ENCODE measurements at places on chromosomes 7 and 10.

DNA sequence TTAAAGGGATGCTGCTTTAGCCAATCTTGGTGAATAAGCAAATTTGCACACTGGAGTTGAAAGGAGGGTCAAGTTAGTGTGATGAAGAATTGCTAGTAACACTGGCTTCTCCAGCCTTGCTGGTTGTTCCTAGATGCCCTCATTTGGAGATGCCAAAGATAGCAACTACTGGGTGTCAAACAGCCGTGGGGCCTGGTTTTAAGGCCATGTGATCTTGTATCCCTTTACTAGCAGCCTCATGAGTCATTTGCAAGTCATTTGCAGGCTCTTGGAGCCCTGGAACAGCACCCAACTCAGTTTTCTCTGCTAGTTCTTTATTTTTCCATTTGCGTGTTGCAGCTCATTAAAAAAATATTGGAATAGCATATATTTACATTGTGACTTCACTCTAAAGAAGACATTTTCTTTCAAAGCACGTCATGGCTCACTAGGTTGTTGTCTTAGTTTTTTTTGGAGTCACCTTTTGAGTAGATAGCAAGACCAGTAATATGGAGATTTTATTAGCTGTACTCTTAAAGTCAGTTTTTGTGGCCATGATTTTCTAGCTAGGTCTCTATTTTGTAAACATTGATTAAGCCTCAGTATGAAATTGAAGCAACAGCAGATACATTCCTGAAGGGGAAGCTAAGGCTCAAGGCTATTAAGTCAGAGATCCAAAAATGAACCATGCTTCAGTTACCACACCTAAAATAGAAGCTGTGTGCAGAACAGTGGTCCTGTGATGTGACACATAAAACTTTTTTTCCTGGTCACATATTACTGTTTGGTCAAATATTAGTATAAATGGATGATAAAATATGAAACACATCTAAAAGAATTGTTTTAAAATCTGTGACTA, 1.3 kb downstream of the LSMEM1 start:
- peaks cover 30% of the 10 kb centered on the region for H3K36me3 ChIP-seq
- H3K27me3 ChIP-seq, result no peaks in the 10 kb centered on the region
- H3K4me3 ChIP-seq, result no peak overlapping the region
- H3K27ac ChIP-seq, result no peak overlapping the region
- peaks cover 5% of the 10 kb centered on the region for H3K4me1 ChIP-seq

DNA sequence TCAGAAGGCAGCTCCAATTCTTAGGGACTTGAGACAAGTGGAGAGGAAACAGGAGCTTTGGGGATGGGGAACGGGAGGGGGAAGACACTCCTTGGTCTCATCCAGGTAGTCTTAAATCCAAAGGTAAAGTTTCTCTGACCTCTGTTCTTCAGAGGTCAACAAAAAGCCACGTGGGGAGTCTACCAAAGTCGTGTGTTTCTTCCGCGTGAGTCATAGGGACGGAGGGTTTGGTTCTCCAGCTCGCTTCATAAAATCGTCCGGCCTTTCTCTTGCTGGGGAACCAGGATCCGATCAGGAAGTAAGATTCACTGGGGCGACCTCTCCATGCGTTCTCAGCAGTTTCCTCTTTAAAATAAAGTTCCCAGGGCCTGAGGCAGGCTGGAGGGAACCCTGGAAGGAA, 275.7 kb downstream of the TCERG1L start:
- H3K4me3 ChIP-seq, result no peak overlapping the region
- ATAC-seq, result no peak
- H3K36me3 ChIP-seq, result no peaks in the 10 kb centered on the region
- H3K4me1 ChIP-seq, result no peaks in the 10 kb centered on the region

DNA sequence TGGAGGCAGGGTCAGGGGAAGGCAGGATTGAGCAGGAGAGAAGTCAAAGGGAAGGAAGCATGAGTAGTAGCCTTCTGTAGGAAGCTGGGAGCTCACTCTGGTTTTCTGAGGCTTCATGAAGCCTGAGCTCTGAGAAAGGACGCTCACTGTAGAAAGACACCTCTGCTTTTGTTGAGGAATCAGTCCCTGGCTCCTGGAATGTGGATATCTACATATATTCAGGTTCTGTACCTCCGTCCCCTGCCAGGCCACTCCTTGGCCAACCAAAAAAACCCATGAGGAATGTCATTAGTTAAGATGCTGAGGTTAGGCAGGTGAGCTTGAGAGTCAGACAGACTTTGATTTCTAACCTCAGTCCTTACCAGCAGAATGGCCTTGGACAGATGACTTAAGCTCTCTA, 283.5 kb upstream of the HABP2 start:
- no peaks in the 10 kb centered on the region for H3K4me1 ChIP-seq
- H3K27ac ChIP-seq, result no peak overlapping the region
- ATAC-seq, result no peak
- no peaks in the 10 kb centered on the region for H3K36me3 ChIP-seq
- peaks cover 15% of the 10 kb centered on the region for H3K27me3 ChIP-seq
- H3K4me3 ChIP-seq, result no peak overlapping the region

DNA sequence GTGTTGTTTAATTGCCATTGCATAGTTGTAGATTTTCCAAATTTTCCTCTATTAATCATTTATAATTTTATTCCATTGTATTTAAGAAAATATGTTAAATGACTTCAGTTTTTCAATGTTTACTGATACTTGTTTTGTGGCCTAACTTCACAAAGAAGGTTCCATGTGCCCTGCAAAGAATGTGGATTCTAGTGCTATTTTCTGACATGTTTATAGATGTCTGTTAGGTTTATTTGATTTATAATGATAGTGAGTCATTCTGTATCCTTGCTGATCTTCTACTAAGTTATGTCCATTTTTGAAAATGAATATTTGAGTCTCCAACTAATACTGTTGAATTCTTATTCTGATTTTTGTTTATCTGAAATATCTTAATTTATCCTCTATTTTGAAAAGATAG, 369.0 kb downstream of the MAGI2 start:
- no peak overlapping the region for H3K4me3 ChIP-seq
- H3K27me3 ChIP-seq, result no peaks in the 10 kb centered on the region
- H3K36me3 ChIP-seq, result no peaks in the 10 kb centered on the region
- H3K4me1 ChIP-seq, result no peaks in the 10 kb centered on the region
- H3K27ac ChIP-seq, result no peak overlapping the region

- H3K4me3 ChIP-seq, result peak overlapping the region; percentile 1
- H3K27me3 ChIP-seq, result peaks cover 3% of the 10 kb centered on the region
- H3K4me1 ChIP-seq, result peaks cover 7% of the 10 kb centered on the region
- peak overlapping the region; percentile 31 for H3K27ac ChIP-seq
Observed at GRCh38 chr7:149500201-149500600, 2.6 kb upstream of the ZNF746 start.

DNA sequence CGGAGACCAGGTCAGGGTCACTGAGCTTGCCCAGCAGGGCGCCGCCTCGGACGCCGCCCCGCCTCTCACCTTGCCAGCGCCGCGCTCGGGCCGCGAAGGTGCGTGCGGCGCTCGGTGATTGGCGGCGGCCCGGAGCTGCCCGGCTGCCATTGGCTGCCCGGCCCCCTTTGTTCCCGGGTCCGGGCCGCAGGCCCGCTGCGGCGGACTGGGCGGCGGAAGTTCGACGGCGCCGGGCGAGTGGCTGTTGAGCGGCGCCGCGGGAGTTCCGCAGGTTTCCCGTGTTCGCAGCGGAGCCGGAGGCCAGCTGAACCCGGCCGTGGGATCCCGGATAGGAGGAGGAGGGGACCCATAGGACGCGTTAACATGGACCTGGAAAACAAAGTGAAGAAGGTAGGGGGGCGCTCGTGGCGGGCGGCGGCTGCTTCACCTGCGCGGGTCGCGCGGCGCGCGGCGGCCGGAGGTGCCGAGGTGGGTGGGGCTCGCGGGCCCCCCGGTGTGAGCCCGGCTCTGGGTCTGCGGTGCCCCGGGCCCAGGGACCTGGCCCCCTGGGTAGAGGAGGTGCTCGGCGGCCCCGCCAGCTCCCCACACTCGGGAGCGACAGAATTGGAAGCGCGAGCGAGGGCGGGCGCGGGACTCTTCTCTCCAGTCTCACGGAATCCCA, at the start of gene TES:
TES (plus strand) TSS at position 195 of the 661 bp plus-strand sequence; CDS start at position 364, 169 bp downstream.
- peaks cover 18% of the 10 kb centered on the region for H3K4me1 ChIP-seq
- peak; percentile 84 for ATAC-seq
- H3K36me3 ChIP-seq, result peaks cover 28% of the 10 kb centered on the region
- H3K4me3 ChIP-seq, result peak within 1 kb of the TSS; percentile 92

DNA sequence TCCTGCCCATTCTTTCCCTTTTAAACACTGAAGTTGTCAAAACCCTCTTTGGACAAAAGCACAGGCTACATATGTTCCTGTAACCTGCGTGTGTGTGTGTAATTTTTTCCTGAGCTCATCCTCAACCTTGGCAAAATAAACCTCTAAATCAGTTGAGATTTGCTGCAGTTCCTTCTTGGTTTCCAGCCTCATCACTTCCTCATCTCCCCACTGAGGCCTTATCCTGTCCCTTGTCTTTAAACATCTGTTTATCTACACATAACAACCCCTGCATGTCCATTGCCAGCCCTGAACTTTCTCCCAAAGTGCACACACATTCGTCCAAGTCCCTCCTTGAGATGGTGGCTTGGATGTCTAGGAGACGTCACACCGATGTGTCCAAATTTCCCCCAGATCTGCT, 35.5 kb downstream of the LYZL2 start:
- no peak overlapping the region for H3K27ac ChIP-seq
- no peak for ATAC-seq
- no peaks in the 10 kb centered on the region for H3K36me3 ChIP-seq
- H3K27me3 ChIP-seq, result peaks cover 19% of the 10 kb centered on the region

DNA sequence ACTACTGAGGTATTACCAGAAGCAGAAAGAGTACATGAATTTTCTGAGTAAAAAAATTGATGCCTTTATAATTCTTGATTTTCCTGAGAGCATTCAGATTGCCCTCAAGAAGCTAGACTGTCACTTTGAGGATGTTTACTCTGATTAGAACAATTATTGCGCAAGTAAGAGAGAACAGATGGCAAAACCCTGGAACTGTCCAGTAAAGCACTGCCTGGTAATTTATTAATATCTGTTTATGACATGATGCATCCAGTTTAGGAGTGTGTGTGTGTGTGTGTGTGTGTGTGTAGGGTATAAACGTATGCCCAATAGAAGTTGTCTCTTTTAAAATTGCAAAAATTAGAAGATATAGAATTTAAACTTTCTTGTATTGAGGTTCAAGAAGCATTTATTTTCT, 379.7 kb downstream of the PHTF2 start:
- H3K27ac ChIP-seq, result no peak overlapping the region
- no peaks in the 10 kb centered on the region for H3K4me1 ChIP-seq
- ATAC-seq, result no peak
- H3K36me3 ChIP-seq, result no peaks in the 10 kb centered on the region

GRCh38 chr10:63636812-63637211, 115.6 kb downstream of the REEP3 start:
- no peaks in the 10 kb centered on the region for H3K36me3 ChIP-seq
- no peak overlapping the region for H3K27ac ChIP-seq
- no peaks in the 10 kb centered on the region for H3K4me1 ChIP-seq
- no peak overlapping the region for H3K4me3 ChIP-seq

- H3K4me1 ChIP-seq, result no peaks in the 10 kb centered on the region
- no peak overlapping the region for H3K4me3 ChIP-seq
- H3K27me3 ChIP-seq, result peaks cover 7% of the 10 kb centered on the region
- no peaks in the 10 kb centered on the region for H3K36me3 ChIP-seq
Observed at GRCh38 chr7:156662277-156662676, 21.7 kb downstream of the RNF32 start.

DNA sequence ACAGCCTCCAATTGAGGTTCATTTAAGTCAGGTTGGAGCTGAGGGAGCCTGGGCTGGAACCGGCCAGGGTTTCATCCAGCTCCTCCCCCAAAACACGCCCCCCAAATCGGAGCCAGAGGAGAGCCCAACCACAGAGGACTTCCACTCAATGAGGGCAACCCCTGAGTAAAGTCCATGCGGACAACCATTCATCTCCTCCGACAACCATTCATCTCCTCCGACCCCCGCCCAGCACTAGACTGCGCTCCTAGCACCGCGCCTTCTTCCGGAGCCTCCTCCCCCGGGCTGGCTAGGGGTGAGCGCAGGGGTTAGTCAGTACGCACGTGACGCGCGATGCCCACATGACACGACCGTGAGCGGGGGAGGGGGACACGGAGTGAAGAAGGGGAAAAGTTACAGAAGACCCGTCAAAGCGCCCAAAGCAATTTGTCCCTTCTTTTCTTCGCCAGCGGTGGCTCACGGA, 1.4 kb downstream of the MAGI2 start:
- H3K27ac ChIP-seq, result no peak overlapping the region
- H3K4me1 ChIP-seq, result no peaks in the 10 kb centered on the region
- no peak overlapping the region for H3K4me3 ChIP-seq
- no peak for ATAC-seq

GRCh38 chr10:13984647-13985155, 346.0 kb downstream of the FRMD4A start:
- no peaks in the 10 kb centered on the region for H3K36me3 ChIP-seq
- H3K27me3 ChIP-seq, result no peaks in the 10 kb centered on the region
- ATAC-seq, result peak; percentile 92
- peaks cover 25% of the 10 kb centered on the region for H3K4me1 ChIP-seq
- H3K27ac ChIP-seq, result peak overlapping the region; percentile 67
- peak overlapping the region; percentile 29 for H3K4me3 ChIP-seq

- peaks cover 9% of the 10 kb centered on the region for H3K4me1 ChIP-seq
- no peak overlapping the region for H3K4me3 ChIP-seq
- no peaks in the 10 kb centered on the region for H3K36me3 ChIP-seq
Observed at GRCh38 chr7:117072620-117073118, 119.4 kb downstream of the ST7 start.

- H3K4me3 ChIP-seq, result peak overlapping the region; percentile 32
- peaks cover 16% of the 10 kb centered on the region for H3K4me1 ChIP-seq
- ATAC-seq, result peak; percentile 47
- H3K27ac ChIP-seq, result no peak overlapping the region
- no peaks in the 10 kb centered on the region for H3K36me3 ChIP-seq
Observed at GRCh38 chr10:17067376-17068264, 62.0 kb downstream of the CUBN start.

DNA sequence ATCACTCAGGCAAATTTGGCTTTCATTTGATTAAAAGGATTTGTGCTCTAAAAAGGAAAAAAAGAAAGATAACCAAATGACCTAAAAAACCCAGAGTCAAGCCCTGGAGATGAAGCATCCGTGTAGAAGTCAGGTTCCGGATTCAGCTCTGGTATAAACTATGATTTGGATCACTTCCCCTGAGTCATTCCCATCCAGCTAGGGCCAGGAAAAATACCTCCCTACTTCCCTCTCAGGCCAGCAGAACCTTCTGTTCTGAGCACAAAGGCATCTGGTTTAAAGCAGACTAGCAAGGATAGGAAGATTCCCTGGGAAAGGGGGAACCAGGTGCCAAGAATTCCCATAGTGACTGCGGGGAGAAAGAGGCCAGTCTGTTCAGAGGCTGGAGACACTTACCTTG, 25.7 kb upstream of the NDST2 start:
- peaks cover 56% of the 10 kb centered on the region for H3K36me3 ChIP-seq
- peak overlapping the region; percentile 46 for H3K27ac ChIP-seq
- H3K27me3 ChIP-seq, result no peaks in the 10 kb centered on the region
- no peak overlapping the region for H3K4me3 ChIP-seq
- ATAC-seq, result no peak

Measured in activated T-helper 17 cell treated with anti-CD3 and anti-CD28 coated beads, Interleukin-2, amount 50 U/mL, for 72 hours (primary cell).